Hepatocyte (in vitro differentiated cells): ENCODE measurements at places on chromosomes 1 and 21. TPM values are rescaled to one million over a fixed set of nuclear protein-coding genes. Genes with fewer than 3 reads are reported as not detected.

DNA sequence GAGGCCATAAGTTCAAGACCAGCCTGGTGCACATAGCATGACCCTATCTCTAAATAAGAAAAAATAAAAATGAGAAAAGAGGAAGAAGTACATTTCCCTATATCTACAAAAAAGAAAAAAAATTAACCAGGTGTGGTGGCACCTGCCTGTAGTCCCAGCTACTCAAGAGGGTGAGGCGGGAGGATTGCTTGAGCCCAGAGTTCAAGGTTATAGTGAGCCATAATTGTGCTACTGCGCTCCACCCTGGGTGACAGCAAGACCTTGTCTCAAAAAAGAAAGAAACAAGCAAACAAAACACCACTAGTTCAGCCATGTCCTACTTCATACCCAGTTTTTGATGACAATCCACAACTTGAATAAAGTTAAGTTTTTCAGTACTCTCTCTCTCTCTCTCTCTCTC lies 30.7 kb upstream of the TDRD10 start:
- no peak for DNase-seq
- no peaks in the 10 kb centered on the region for H3K36me3 ChIP-seq
- no peaks in the 10 kb centered on the region for H3K4me1 ChIP-seq
- no peaks in the 10 kb centered on the region for H3K27me3 ChIP-seq
- no peak overlapping the region for H3K27ac ChIP-seq

TENT5C gene
- total RNA-seq = 4.1 and 5.5 TPM in 2 replicates

DNA sequence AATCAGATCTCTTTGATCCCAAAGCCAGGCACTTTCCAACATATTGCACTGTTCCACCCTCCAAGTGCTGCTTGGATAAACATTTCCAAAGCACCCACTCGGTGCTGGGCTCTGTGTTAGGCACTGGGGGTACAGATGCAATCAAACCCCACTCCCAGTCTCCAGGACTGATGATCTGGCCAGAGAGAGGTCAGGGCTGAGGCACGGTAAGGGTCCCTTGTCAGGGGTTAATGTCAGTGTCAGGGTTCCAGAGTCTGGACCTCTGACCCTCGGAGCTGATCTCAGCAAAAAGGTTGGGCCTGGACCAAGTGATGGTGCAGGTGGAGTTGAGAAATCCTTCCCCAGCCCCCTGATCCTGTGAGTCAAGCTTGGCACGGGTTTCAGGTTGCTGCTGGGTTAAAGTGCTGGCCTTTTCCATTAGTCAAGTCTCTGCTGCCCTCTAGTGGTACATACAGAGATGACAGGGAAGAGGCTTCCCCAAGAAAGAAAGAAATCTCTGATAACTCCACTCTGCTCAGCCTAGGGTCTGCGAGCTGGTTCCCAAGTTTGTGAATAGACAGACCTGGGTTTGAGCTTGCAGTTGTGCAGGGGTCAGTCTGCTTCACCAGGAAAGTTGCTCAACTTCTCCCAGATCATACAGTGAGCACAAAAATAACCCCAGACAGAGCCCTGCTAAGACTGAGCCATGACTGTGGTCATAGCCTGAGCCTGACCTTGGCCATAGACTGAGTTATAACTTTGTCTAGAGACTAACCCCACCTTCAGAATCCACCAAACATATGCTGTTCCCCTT lies 74.6 kb downstream of the DMRTA2 start:
- H3K4me3 ChIP-seq = no peak overlapping the region
- no peak overlapping the region for H3K27ac ChIP-seq
- no peaks in the 10 kb centered on the region for H3K36me3 ChIP-seq
- peak; percentile 88 for DNase-seq
- H3K27me3 ChIP-seq = peaks cover 2% of the 10 kb centered on the region

FAM72D gene
- 0.24 and 0.40 TPM in 2 replicates for total RNA-seq

DNA sequence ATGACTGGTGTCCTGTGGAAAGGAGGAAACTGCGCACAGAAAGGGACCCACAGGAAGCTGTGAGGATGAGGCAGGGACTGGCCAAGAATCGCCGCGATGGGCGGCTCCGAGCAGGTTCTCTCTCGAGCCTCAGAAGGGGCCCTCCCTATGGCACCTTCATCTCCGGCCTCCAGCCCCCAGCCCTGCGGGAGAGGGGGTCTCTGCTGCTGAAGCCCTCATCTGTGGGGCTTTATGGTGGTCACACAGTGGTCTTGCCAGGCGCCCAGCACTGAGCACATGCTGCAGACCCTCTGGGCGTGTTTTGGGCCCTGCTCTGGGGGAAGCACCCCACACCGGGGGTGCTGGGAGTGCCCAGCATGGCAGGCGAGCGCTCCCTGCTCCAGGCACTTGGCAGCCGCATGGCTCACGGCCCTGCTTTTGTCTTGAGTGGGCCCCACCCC lies 86.6 kb upstream of the ACTRT2 start:
- no peaks in the 10 kb centered on the region for H3K36me3 ChIP-seq
- no peak for DNase-seq
- no peaks in the 10 kb centered on the region for H3K27me3 ChIP-seq
- H3K27ac ChIP-seq = no peak overlapping the region
- no peak overlapping the region for H3K4me3 ChIP-seq

DNA sequence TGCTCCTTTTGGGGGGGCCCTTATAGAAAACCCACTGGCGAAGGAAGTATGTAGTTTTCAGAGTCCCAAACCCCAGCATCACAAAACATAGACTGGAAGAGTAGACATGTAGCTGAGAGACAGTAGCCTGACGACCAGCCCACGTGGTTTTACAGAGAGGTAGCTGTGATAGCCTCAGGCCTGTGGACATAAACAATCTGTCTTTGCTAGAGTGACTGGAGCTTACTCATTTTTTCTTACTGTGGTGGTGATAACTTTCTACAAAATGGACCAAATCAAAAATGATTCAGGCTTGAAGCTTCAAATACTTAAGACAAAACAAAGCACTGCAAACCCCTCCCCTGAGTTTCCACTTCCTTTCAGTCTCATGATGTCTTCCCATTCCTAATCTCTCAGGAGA lies 497.0 kb downstream of the RWDD3 start:
- DNase-seq = no peak
- H3K27ac ChIP-seq = no peak overlapping the region
- H3K36me3 ChIP-seq = no peaks in the 10 kb centered on the region
- no peaks in the 10 kb centered on the region for H3K4me1 ChIP-seq
- no peak overlapping the region for H3K4me3 ChIP-seq

- H3K4me3 ChIP-seq = no peak overlapping the region
- no peaks in the 10 kb centered on the region for H3K27me3 ChIP-seq
- no peaks in the 10 kb centered on the region for H3K4me1 ChIP-seq
- no peak for DNase-seq
Measured at GRCh38 chr1:54965624-54966340, 14.6 kb upstream of the TMEM61 start.

TNFAIP8L2 gene
- 0.64 TPM in 1 of 2 replicates, not detected in the other for total RNA-seq

GRCh38 chr1:52706941-52707926 lies 9.1 kb upstream of the COA7 start:
- H3K36me3 ChIP-seq = no peaks in the 10 kb centered on the region
- peak; percentile 26 for DNase-seq
- peaks cover 7% of the 10 kb centered on the region for H3K4me1 ChIP-seq
- no peaks in the 10 kb centered on the region for H3K27me3 ChIP-seq
- peak overlapping the region; percentile 71 for H3K27ac ChIP-seq

- no peak for DNase-seq
- peaks cover 4% of the 10 kb centered on the region for H3K4me1 ChIP-seq
- H3K4me3 ChIP-seq = no peak overlapping the region
- no peaks in the 10 kb centered on the region for H3K36me3 ChIP-seq
- H3K27ac ChIP-seq = peak overlapping the region; percentile 88
Measured at GRCh38 chr1:226027538-226028217, 28.5 kb upstream of the SDE2 start.

- no peak for DNase-seq
- no peaks in the 10 kb centered on the region for H3K4me1 ChIP-seq
- no peaks in the 10 kb centered on the region for H3K36me3 ChIP-seq
- no peak overlapping the region for H3K27ac ChIP-seq
- no peak overlapping the region for H3K4me3 ChIP-seq
Measured at GRCh38 chr1:17688217-17688810, 66.8 kb upstream of the ACTL8 start.

DNA sequence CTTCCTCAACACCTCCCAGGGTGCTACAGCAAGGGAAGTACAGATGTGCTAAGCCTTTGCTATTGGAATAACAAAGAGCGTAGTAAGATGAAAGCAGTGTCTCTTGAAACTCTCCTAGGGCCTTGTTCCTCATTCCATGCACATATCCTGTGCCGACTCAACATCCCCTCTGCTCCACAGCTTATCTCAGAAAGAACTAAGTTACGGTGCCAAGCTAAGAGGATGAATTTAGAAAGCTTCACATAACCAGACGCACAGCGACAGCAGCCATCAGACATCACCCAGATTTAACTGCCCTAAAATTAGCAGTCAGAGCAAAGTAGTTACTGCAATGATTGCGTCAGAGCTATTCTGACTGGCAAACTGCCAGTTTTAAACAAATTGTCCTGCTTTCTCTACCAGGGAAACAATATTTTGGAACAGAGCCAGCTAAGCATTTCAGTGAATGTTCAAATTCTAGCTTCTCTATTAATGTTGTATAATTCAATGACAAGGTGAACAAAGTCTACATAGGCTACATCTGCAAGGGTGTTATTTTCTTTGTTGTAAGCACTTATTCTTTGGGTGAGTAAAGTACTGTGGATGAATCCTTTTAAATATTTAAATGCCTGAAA lies 9.5 kb downstream of the SIPA1L2 start:
- H3K27me3 ChIP-seq = no peaks in the 10 kb centered on the region
- H3K36me3 ChIP-seq = no peaks in the 10 kb centered on the region
- peak overlapping the region; percentile 11 for H3K27ac ChIP-seq
- no peak overlapping the region for H3K4me3 ChIP-seq
- peak; percentile 80 for DNase-seq

PDC gene
- total RNA-seq = not detected in 2 replicates

PGBD5 gene
- 2.4 and 4.5 TPM in 2 replicates for total RNA-seq
